ENCODE measurements at places on chromosomes 6 and 20.

- no peak for DNase-seq
Measured at GRCh38 chr20:21103582-21104465, 2.3 kb downstream of the LINC00237 start.

GRCh38 chr6:9890469-9890868 lies 524.4 kb downstream of the TFAP2A start:
- DNase-seq, result no peak

DNA sequence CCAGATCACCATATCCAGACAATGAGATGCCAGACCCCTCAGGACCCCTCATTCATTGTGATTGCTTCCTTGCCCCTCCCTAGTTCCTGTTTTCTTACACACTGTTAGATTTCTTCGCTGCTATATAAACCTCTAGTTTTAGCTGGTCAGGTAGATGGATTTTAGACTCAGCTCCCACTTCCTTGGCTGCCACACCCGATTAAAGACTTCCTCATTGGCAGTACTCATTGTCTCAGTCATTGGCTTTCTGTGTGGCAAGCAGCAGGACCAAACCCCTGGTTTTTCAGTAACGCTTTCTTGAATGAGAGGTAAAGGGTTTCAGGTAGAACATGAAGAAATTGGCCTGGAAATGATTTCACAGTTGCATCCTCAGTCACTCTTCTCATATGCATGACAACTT lies 47.9 kb downstream of the QRSL1 start:
- DNase-seq, result no peak

DNA sequence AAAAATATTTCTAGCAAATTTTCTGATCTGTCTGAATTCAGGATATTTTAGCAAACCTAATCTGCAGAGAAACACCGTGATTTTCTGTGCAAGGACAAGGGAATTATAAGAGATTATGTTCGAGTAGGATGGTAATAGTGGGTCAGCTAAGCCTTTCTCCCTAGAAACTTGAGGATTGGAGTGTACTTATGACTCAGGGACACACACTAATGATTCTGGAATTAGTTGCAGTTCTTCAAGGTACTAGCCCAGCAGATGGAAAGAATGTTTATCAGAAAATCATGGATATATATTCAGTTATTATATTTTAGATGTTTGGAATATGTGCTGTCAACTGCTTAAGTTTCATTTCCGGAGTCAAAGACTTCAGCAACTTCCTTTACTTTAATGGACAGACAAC lies 177.1 kb upstream of the MAP3K7 start:
- DNase-seq, result no peak

DNA sequence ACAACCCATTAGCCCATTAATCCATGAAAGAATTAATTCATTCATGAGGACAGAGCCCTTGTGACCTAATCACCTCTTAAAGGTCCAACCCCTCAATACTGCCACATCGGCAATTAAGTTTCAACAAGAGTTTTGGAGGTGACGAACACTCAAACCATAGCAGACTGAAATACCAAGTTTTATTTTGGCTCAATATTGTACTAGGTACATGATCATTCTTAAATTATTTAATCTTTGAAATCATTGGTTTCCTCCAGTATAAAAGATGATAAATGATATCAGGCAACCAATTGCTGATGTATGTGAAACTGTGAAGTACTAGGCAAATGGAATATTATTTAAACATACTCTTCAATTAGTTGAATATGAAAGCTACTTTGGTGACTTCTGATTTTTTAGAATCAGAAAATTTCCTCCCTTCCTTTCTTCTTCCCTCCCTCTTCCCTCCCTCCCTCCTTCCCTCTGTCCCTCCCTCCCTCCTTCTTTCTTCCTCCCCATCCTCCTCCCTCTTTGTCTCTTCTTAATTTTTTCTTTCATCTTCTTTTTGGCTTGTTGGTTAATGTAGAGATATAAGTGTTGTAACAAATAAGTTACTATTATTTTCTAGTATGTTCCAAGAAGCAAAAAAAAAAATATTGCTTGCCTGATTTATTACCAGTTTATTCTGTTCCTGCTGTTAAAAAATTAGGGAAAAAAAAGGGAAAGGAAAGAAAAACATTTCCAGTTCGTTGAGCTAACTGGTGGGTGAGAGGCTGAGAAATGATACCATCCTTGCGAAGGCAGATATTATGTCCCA lies 233.9 kb upstream of the ZNF217 start:
- no peak for DNase-seq

Data from SW 1271 (cell line).